ENCODE measurements at places on chromosomes 3 and 15. TPM values are rescaled to one million over a fixed set of nuclear protein-coding genes. Genes with fewer than 3 reads are reported as not detected.

The SNURF gene
- 9.3 TPM for total RNA-seq

The ZBED2 gene
- total RNA-seq = 0.15 TPM

The FBXO40 gene
- not detected for total RNA-seq

The LHFPL4 gene
- 0.07 TPM for total RNA-seq

The WDR93 gene
- total RNA-seq = 0.21 TPM

The MYLK gene
- total RNA-seq = 11.6 TPM

The PCOLCE2 gene
- 21.8 TPM for total RNA-seq

The SLC30A4 gene
- total RNA-seq = 1.7 TPM

The AP3B2 gene
- total RNA-seq = 0.68 TPM

The PCLAF gene
- total RNA-seq = 269 TPM
